Activated naive CD4-positive, alpha-beta T cell treated with Interleukin-2 at 50 U/mL for 16 hours (primary cell): ENCODE measurements at places on chromosomes 13 and 19.

DNA sequence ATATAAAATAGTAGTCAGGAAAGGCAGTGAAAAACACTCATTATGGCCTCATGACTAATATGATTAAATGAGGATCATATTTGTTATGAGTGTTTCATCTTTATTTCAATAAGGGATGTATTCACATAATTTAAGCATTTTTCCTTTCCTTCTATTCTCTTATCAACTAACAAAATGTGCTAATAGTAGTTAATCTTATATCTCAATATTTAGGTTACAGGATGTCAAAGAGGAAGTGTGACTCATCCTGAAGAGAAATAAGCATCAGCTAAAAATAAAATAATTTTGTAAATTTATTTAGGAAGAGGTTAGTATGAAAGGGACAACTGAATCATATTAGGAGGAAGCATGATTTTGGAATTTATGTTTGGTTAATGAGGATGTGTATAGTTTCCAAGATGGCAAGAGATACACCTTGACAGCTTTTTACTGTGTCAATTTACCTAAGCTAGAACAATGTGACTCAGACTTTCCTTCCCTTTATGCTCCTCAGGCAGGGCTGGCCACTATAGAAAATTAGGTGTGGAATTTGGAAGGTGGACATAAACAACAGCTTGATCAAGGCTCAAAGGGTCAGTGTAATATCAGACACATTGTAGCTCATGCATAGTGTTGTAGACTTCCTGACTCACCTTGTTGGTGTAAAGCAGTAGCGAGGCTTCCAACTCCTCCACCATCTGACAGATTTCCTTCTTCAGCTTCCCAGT, 172.7 kb downstream of the SLITRK1 start:
- no peak for DNase-seq

GRCh38 chr19:13150931-13151604, 857 bp downstream of the IER2 start:
- DNase-seq = peak; percentile 35

- no peak for DNase-seq
These were observed 13.4 kb upstream of the TUBGCP3 start for GRCh38 chr13:112601371-112601770.

DNA sequence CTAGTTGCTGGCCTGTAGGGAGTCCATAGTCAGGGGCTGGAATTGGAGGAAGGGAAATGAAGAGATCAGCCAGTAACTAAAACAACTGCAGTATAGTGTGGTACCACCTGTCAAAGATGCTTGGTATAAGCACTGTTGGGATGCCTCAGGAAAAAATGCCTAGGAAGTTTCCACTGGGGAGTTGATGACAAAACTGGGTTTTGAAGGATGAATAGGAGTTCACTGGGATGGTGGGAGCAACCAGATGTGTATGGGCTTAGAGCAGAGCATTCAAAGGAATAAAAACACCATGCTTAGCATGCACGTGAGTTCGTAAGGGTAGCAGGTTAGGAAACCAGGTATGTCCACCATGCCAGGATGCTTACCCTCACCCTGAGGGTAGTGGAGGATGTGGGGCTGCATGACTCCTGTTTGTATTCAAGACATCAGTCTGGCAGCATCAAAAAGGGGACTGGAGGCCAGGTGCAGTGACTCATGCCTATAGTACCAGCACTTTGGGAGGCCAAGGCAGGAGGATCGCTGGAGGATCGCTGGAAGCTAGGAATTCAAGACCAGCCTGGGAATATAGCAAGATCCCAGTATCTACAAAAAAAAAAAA, 7.1 kb downstream of the CATSPERD start:
- no peak for DNase-seq

DNA sequence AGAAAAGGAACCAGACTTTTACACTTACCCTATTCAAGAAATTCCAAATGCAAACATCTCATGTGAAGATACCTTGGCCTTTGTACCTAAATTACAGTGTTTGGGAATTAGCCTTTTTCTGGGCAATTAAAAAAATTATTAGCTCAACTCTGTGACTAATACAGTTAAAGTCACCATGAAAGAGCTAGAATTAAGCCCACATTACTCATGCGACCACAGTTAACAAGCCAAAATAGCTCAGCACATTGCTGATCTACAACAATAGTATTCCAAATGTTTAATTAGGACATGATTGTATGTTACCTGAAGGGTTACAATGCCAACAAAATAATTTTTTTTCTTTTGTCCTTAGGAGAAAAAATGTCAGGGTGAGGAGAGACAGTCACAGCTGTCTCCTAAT, 263.6 kb upstream of the GPC6 start:
- no peak for DNase-seq

- DNase-seq = no peak
These were observed 26.1 kb downstream of the ATP11A start for GRCh38 chr13:112715715-112716460.

DNA sequence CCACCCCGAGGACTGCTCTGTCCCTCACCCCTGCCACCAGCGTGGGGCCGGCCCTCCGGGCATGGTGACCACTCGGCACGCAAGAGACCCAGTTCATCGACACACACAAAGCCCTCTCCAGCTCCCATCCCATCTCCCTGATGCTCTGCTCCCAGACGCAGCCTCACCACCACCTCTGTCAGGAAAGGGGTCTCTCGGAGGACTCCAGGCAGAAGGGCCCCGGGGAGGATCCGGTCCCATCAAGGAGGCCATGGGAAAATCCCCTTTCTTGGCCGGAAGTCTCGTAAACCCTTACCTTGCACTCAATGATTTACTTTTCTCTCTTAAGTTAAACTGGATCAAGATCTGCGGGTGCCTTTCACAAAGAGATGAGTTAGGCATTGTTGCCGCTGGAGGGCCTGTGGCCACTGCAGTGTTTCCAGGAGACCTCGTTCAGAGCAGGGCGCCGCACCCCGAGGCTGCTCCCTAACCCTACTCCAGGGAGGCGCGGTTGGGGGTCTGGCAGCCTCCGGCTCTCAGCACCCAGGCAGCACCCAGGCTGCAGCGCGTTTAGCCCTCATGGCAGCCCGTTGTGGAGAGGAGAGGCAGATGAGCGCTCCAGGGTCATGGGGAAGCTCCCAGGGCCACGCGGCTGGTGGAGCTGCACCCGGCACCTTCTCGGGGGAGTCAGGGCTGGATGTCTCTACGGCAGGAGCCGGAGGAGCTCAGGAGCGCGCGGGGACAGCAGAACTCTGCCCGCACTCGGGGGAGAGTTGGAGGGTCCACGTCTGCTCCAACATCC, 31.0 kb downstream of the C2CD4C start:
- DNase-seq = no peak

- no peak for DNase-seq
These were observed 88.0 kb downstream of the ATP11A start for GRCh38 chr13:112777637-112778406.

- DNase-seq = no peak
These were observed 34.9 kb downstream of the AP1M1 start for GRCh38 chr19:16232568-16232967.

DNA sequence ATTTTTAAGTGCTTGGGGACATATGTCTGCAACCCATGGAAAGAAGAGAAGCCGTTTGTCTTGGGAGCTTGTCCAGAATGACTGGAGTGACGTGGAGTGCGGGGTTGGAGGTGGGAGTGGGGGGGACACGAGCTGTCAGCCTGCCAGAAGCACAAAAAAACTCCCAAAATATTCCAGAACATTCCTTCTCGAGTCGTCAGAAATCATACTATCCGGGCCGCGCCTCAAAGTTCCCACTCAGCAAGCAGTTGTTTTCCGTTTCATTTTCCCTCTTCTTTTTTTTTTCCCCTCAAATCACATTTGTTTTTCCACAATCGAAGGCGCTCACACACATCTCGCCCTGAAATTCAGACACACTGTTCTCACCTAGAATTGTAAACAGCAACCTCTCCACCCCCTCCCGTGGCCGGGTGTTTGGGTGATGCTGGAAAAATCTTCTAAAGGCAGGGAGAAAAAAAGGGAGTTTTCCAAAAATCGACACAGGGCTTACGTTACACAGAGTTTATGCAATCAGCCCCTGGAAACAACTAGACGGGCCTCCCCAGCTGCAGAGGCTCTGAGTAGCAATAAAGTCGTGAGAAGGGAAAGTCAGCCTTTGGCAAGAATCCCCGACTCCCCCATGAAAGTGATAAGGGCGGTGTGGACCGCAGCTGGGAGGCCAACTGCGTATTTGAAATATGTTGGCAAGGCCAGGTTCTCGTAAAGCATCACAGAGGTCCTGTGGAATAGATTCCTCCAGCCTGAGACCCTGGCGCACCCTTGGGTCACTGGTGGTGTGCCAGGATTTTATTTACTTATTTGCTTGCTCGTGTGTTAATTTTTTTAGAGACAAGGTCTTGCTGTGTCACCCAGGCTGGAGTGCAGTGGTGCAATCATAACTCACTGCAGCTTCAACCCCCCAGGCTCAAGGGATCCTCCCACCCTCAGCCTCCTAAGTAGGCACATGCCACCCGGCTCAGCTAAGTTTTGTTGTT, 31.2 kb upstream of the KLF2 start:
- DNase-seq = no peak

DNA sequence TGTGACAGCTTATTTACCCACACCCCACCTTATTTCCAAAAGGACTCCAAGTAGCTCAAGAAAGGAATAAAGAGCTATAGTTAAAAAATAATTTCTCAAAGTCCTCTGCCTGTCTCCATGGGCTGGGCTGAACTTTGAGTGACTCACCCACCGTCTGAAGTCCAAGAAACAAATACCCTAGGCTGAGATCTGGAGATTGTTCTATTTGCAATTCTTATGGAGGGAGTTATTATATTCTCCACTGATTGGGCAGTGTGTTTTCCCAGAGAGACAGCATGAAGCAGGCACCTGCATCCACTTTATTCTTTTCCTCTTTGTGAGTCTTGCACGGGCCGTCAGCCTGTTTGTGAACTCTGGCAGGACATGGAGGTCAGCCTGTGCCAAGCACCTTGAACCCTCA, 63.2 kb downstream of the SHISA2 start:
- DNase-seq = no peak
